ENCODE measurements at places on chromosomes 3 and 15. TPM values are rescaled to one million over a fixed set of nuclear protein-coding genes. Genes with fewer than 3 reads are reported as not detected.
A peak's percentile ranks its signal among the peaks of the same experiment; 100 is the strongest.

DNA sequence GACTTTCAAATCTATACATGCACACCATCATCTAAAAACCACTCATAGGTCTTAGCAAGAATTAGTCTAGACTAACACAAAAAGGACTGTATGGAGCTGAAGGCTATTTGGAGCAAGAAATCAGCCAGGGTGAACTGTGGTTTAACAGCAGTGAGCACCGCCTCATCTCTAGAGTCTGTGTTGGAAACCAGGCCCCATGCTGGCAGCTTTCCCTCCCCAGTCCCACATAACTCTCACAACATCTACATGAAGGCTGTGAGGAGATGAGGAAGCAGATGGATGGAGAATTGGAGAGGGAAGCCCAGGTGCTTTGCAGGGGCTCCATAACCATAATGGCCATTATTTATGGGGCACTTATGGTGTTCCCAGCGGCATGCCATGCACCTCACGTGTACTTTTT is 133.2 kb upstream of the TOPAZ1 start:
- no peak for DNase-seq
- H3K27ac ChIP-seq: no peak overlapping the region
- H3K4me1 ChIP-seq: peaks cover 35% of the 10 kb centered on the region
- H3K36me3 ChIP-seq: peaks cover 10% of the 10 kb centered on the region

GRCh38 chr3:138332472-138333073 is 2.9 kb upstream of the NME9 start:
- peaks cover 45% of the 10 kb centered on the region for H3K27me3 ChIP-seq
- peaks cover 11% of the 10 kb centered on the region for H3K4me1 ChIP-seq
- H3K36me3 ChIP-seq: no peaks in the 10 kb centered on the region

- peaks cover 9% of the 10 kb centered on the region for H3K27me3 ChIP-seq
- peaks cover 2% of the 10 kb centered on the region for H3K4me1 ChIP-seq
- H3K27ac ChIP-seq: no peak overlapping the region
- H3K4me3 ChIP-seq: no peak overlapping the region
These were observed 96.6 kb upstream of the GMNC start for GRCh38 chr3:190959077-190959476.

GRCh38 chr3:61559136-61559731 is 2.1 kb upstream of the PTPRG start:
- DNase-seq: no peak
- H3K27ac ChIP-seq: peak overlapping the region; percentile 95
- H3K27me3 ChIP-seq: peaks cover 18% of the 10 kb centered on the region
- H3K36me3 ChIP-seq: peaks cover 2% of the 10 kb centered on the region

- no peaks in the 10 kb centered on the region for H3K27me3 ChIP-seq
- no peaks in the 10 kb centered on the region for H3K36me3 ChIP-seq
- no peak overlapping the region for H3K4me3 ChIP-seq
- peaks cover 9% of the 10 kb centered on the region for H3K4me1 ChIP-seq
- no peak for DNase-seq
These were observed 563.4 kb downstream of the ROBO1 start for GRCh38 chr3:79204351-79204750.

GRCh38 chr3:72123908-72124441 is 339.0 kb upstream of the PROK2 start:
- H3K36me3 ChIP-seq: no peaks in the 10 kb centered on the region
- no peak overlapping the region for H3K4me3 ChIP-seq
- H3K4me1 ChIP-seq: peaks cover 7% of the 10 kb centered on the region

The PROS1 gene
- total RNA-seq: 18.5 TPM

The UROC1 gene
- total RNA-seq: not detected

The PLA2G4E gene
- not detected for total RNA-seq

The CLEC3B gene
- total RNA-seq: 166 TPM

DNA sequence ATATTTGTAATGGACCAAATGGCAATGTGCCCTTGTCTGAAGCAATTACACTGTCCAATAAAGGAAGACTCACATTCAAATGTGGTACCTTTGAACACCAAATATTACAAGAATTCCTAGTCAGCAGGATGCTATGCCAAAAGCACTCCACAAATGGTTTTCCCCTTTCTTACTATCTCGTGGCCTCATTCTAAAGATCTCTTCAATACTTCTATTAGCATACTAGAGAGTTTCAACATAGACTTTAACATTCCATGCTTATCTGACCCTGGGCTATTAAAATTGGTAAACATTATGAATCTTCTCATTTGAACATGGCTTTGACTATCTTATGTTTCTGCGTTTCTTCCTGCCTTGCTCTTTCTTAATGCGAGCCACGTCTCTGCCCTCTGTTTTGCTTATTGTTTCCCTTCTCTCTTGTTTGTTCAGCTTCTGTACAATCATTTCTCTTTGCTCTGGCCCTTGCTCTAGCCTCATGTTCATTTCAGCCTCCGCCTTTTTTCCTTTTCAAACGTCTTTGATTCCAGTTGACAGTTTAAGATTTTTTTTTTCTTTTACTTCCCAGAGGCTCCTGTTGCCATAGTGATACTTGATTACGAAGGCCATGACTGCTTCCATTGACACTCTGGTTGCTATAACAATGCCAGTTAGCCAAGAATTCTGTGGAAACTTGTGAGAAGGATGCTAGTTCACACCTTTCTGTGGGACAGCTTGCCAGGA is 49.5 kb upstream of the SLC9A9 start:
- H3K36me3 ChIP-seq: no peaks in the 10 kb centered on the region
- DNase-seq: no peak
- no peak overlapping the region for H3K27ac ChIP-seq
- H3K4me3 ChIP-seq: no peak overlapping the region
- no peaks in the 10 kb centered on the region for H3K4me1 ChIP-seq
- H3K27me3 ChIP-seq: peaks cover 8% of the 10 kb centered on the region

The CXCR6 gene
- total RNA-seq: not detected

DNA sequence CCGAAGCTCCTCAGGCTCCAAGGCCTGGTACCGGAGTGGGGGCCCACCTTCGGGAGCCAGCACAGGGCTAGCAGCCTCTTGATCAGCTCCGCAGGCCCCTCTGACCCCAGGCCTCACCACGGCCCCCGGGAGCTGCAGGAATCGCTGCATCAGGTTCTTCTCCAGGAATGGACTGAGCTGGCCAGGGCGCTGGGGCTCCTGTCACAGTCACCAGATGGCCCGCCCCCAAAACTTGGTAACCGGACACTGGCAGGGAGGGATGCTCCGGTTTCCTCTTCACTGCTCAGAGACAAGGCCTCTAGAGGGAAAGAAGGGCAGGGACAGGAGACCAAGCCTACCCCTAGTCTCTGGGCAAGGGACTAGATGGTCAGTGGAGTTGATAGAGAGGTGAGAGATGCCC is 9.9 kb downstream of the AP3B2 start:
- H3K4me3 ChIP-seq: no peak overlapping the region
- DNase-seq: no peak
- no peaks in the 10 kb centered on the region for H3K4me1 ChIP-seq
- H3K36me3 ChIP-seq: no peaks in the 10 kb centered on the region

- no peaks in the 10 kb centered on the region for H3K36me3 ChIP-seq
- no peaks in the 10 kb centered on the region for H3K4me1 ChIP-seq
- no peak overlapping the region for H3K27ac ChIP-seq
- no peak overlapping the region for H3K4me3 ChIP-seq
- peaks cover 15% of the 10 kb centered on the region for H3K27me3 ChIP-seq
These were observed 67.6 kb downstream of the SLC6A11 start for GRCh38 chr3:10883478-10884234.

- H3K27ac ChIP-seq: no peak overlapping the region
- no peak overlapping the region for H3K4me3 ChIP-seq
- H3K27me3 ChIP-seq: no peaks in the 10 kb centered on the region
- no peaks in the 10 kb centered on the region for H3K36me3 ChIP-seq
- DNase-seq: no peak
These were observed 50.9 kb upstream of the ALCAM start for GRCh38 chr3:105315815-105316214.

GRCh38 chr3:117954131-117954530 is 1080.5 kb downstream of the IGSF11 start:
- no peak overlapping the region for H3K4me3 ChIP-seq
- no peaks in the 10 kb centered on the region for H3K36me3 ChIP-seq
- H3K27me3 ChIP-seq: peaks cover 4% of the 10 kb centered on the region
- no peak for DNase-seq
- H3K27ac ChIP-seq: no peak overlapping the region

- H3K27ac ChIP-seq: peak overlapping the region; percentile 29
- H3K4me1 ChIP-seq: peaks cover 11% of the 10 kb centered on the region
- no peak overlapping the region for H3K4me3 ChIP-seq
- no peaks in the 10 kb centered on the region for H3K27me3 ChIP-seq
- H3K36me3 ChIP-seq: peaks cover 4% of the 10 kb centered on the region
- no peak for DNase-seq
These were observed 70.8 kb upstream of the ZBTB20 start for GRCh38 chr3:115217678-115218451.

The CTXN2 gene
- total RNA-seq: not detected

- peaks cover 8% of the 10 kb centered on the region for H3K27me3 ChIP-seq
- H3K27ac ChIP-seq: no peak overlapping the region
- no peak for DNase-seq
- no peaks in the 10 kb centered on the region for H3K4me1 ChIP-seq
These were observed 88.2 kb downstream of the CCR1 start for GRCh38 chr3:46119709-46120498.

DNA sequence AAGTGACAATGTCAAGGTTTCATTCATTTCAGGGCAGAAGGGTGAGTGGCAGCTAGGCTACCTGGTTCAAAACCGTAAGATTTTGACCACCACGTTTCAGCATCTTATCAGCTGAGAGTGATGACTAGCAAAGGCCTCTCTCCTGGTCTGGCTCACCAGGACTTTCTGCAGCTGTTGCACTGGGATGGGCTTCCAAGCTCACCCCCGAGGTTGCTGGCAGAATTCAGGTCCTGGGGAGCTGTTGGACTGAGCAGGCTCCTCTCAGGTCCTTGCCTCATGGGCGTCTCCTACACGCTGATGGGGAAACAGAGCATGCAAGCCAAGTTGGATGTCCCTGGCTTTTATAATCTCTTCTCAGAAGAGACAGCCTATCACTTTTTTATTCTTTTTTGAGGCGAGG is 88.8 kb upstream of the RNU6-1 start:
- no peak overlapping the region for H3K27ac ChIP-seq
- no peak overlapping the region for H3K4me3 ChIP-seq
- peaks cover 39% of the 10 kb centered on the region for H3K4me1 ChIP-seq

- H3K27me3 ChIP-seq: peaks cover 4% of the 10 kb centered on the region
- no peaks in the 10 kb centered on the region for H3K36me3 ChIP-seq
- no peak for DNase-seq
- H3K4me1 ChIP-seq: no peaks in the 10 kb centered on the region
- no peak overlapping the region for H3K4me3 ChIP-seq
These were observed 53.5 kb downstream of the ZPLD1 start for GRCh38 chr3:102488331-102488730.

The POLR2M gene
- total RNA-seq: 89.5 TPM

- H3K4me1 ChIP-seq: peaks cover 38% of the 10 kb centered on the region
- no peaks in the 10 kb centered on the region for H3K36me3 ChIP-seq
- no peak overlapping the region for H3K27ac ChIP-seq
- H3K4me3 ChIP-seq: no peak overlapping the region
- H3K27me3 ChIP-seq: peaks cover 11% of the 10 kb centered on the region
- DNase-seq: no peak
These were observed 12.2 kb downstream of the RTP1 start for GRCh38 chr3:187209491-187209890.

DNA sequence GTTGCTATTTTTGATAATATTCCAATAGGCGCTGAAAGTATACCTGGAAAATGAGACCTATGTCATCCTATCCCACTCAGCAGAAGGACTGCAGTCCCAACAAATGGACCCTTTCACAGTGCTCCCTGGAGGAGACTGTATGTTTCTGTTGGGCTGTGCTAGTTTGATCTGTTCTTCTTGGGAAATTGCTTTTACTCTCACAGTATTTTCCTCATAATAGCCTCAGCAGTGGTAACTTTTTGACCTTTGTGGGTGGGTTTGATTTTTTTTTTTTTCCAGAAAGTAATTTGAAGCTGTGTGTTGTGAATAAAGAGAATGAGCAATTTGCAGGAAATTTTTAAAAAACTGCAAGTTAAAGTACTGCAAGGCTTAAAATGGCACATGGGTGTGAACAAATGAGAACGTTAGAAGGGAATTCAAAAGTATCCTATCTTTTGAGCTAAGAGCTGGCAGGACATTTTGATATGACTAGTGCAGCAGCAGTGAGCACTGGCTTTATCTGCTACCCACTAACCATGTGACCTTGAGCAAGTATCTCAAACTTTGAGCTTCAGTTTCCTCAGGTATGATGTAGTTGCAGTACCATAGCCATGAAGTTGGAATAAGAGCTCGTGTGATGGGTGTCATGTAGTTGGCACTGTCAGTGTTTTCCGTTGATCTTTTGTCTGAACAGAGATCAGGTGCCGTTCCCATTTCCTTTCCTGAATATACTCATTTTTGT is 118.4 kb downstream of the ATG7 start:
- H3K4me1 ChIP-seq: peaks cover 52% of the 10 kb centered on the region
- H3K27ac ChIP-seq: peak overlapping the region; percentile 75
- H3K27me3 ChIP-seq: no peaks in the 10 kb centered on the region

DNA sequence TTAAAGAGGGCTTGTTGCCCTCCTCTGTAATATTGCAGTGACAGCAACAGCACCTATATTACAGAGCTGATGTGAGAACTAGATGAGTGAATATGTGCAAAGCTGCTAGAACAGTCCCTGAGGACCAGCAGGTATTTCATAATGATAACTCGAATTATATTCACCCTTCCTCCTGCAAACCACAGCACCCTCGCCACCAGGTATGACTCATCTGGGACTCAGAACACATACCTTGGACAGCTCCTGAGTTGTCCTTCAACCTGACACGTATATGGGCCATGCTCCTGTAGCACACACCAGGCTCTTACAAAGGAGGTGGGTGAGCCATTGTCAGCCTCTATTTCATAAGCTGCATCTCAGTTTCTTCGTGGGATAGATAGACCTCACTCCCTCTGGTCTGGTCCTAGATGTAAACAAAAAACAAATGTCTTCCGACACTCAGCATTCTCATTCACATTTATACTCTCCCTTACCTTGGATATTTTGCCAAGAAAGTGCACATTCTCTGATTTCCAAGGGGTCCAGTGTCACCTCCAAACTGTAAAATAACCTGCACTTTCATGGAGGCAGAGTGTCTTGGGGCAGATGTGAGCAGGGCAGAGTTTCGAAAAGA is 124.5 kb downstream of the TLE3 start:
- peaks cover 27% of the 10 kb centered on the region for H3K27me3 ChIP-seq
- no peak overlapping the region for H3K27ac ChIP-seq
- H3K36me3 ChIP-seq: no peaks in the 10 kb centered on the region
- no peak for DNase-seq

DNA sequence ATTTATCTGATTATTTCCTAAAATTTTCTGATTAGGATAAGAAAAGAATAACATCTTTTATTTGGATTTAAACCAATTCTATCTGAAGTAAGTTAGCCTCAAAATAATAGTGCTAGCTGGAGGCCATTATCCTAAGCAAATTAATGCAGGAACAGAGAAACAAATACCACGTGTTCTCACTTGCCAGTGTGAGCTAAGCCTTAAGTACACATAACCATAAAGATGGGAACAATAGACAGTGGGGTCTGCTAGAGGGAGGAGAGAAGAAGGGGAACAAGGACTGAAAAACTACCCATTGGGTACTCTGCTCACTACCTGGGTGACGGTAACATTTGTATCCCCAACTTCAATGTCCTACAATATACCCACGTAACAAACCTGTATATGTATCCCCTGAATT is 31.3 kb upstream of the LYSMD4 start:
- peaks cover 17% of the 10 kb centered on the region for H3K27me3 ChIP-seq
- H3K4me1 ChIP-seq: no peaks in the 10 kb centered on the region
- H3K4me3 ChIP-seq: no peak overlapping the region
- no peak overlapping the region for H3K27ac ChIP-seq
- DNase-seq: no peak

The SCN5A gene
- total RNA-seq: not detected

- peak overlapping the region; percentile 69 for H3K4me3 ChIP-seq
- H3K36me3 ChIP-seq: no peaks in the 10 kb centered on the region
These were observed 769 bp downstream of the C2CD4A start for GRCh38 chr15:62067448-62068044.

The ZMYND10 gene
- 0.50 TPM for total RNA-seq

- no peak overlapping the region for H3K27ac ChIP-seq
- H3K36me3 ChIP-seq: no peaks in the 10 kb centered on the region
- H3K4me3 ChIP-seq: no peak overlapping the region
- DNase-seq: no peak
These were observed 249.3 kb downstream of the XXYLT1 start for GRCh38 chr3:195021692-195022091.
